Activated T-helper 17 cell treated with anti-CD3 and anti-CD28 coated beads, Interleukin-2, amount 50 U/mL, for 72 hours (primary cell): ENCODE measurements at places on chromosomes 16 and 17.

DNA sequence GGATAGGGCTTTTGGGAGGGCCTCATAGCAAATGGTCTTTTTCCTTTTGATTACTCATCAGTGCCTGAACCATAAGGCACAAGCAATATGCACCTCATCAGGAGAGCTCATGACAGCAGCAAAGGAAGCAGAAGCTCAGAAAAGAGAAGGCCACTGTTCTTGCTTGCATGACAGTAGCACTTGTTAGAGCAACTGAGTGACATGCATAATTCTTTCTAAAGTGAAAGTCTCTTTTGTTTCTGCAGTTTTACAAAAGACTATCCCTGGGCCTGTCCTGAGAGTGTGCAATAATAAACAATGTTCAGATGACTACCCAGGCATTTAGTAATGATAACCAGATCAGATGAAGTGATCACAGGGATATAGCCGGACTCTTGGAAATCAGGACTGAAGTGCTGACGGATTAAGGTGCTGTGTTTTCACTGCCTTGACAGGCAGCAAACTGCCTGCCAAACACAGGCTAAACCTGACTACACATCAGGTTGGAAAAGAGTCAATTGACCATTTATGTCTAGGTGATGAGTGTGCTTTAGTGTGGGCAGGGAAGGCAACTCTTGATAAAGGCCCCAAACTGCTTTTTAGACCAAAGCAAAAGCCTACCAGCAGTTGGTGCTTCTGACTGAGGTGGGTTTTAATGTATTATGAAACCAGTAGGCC, 1860.3 kb downstream of the TP53TG3F start:
- ATAC-seq = no peak

DNA sequence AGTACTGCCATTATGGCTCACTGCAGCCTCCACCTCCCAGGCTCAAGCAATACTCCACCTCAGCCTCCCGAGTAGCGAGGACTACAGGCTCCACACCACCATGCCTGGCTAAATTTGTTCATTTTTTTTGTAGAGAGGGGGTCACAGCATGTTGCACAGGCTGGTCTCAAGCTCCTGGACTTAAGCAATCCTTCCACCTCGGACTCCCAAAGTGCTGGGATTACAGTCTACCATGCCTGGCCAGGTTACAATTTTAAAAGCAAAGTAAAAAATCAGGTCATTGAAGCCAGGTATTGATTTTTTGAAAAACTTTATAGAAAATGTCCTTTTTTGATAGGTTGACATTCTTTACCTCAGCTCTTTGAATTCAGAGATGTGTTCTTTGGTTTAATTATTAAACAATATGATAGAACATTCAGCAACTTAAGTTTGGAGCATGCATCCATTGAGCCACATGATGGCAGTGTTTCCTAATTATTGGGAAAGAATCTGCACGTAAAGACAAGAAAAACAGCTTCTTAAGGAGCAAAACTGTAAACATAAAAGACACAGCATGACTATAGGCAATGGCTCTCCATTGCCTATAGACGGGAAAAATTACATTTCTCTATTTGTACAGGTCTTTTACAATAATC, 1.7 kb upstream of the SLC16A11 start:
- ATAC-seq = peak; percentile 7

DNA sequence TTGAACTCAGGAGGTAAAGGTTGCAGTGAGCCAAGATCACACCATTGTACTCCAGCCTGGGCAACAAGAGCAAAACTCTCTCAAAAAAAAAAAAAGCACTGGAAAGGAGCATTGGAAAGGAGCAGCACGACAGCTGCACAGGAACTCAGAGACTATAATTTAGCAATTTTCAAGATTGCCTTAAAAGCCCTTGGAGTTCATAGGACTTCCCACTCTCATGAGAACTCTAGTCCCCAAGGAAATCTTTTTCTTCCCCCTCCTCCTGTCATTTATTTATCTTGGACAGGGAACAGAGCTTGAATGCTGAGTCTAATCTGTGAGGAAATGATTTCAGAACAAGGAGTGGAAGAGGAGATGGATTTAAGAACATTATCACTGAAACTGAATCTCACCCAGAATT, 69.0 kb downstream of the PLXDC1 start:
- ATAC-seq = no peak

GRCh38 chr16:57089406-57089805, 3.0 kb upstream of the CPNE2 start:
- no peak for ATAC-seq

GRCh38 chr17:17224137-17224536, 12.8 kb downstream of the FLCN start:
- ATAC-seq = no peak

DNA sequence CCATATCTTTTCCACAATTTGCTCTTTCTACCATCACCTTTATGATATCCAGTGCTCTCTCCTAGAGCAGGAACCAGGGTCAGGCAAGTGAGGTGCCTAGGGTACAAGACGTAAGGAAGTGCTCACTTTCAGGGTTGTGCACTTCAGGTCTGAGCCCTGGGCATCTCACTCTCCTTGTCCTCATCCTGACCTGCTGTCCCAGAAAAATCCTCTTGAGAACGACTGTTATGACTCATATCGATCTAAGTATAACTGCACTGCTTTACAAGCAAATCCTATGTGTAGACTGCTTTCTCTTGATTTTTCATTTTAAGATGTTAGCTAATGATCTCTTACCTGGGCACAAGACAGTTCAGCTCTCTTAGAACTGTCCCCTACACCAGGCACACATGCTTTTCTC, 100.1 kb downstream of the TMEM100 start:
- no peak for ATAC-seq

DNA sequence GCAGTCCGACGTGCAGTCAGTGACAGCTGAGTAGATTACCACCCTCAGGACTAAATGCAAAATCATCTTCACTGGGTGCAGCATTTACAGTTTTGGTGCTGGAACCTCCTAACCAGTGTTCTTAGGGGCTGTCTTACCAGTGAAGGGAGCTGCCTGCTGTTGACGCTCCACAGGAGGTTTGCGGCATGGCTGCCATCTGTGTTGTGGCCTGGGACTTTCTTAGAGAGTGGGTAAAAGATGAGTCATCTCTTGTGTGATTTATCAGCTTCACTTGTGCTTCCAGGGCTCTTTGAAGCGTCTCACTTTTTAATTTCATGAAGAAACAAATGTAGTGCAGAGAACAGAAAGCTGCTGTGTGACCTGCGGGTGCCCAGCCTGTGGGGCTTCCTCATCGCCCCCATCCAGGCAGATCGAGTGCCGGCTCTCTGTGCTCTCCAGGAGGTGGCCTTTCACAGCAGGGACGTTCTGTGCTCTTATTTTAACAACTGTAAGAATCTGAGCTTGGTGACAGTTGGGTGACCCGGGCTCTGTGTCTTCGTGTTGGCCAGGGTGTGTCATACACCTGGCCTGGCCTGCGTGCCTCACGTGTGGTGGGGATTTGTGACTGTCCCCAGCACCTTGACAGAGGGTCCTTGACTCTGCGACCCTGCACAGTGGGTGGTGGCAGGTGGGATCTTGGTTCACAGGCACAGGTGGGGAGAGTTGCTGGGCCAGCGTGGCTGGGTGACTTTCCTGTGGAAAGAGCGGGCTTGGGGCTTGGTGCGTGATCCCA, 24.3 kb upstream of the ZNF750 start:
- ATAC-seq = peak; percentile 88

DNA sequence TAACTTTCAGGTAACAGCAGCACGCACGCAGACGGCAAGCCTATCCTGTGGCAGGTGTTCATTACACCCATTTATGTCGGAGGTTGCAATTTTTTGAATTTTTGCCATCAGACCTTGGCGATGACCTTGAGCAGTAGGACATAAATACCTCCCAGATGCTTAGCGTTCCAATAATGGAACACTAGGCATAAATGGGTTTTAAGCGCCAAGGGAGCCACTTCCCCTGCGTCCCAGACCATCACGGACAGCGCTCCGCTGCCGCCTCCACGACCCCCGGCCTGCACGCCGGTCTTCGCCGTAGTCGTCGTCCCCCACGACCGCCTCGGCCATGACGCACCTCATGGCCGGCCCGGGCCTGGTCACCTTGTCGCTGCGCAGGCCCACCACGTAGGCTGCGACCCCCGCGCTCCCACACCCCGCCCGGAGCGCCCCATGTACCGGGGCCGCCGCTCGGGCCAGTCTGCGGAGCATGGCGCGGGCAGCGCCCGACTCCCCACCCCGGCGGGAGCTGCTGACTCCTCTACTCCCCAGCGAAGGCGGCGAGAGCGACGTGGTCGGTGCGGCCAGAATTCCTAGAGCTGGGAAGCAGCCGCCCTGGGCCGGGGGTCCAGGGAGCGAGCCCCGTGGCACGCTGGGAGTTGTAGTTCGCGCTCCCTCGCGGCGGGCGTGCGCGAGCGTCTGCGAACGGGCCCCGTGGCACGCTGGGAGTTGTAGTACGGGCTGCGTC, 22.7 kb downstream of the TMEM235 start:
- peak; percentile 78 for ATAC-seq
